Cerebellar nuclear complex (tissue), 1 donor: ENCODE measurements at places on chromosomes 1 and 21.

DNA sequence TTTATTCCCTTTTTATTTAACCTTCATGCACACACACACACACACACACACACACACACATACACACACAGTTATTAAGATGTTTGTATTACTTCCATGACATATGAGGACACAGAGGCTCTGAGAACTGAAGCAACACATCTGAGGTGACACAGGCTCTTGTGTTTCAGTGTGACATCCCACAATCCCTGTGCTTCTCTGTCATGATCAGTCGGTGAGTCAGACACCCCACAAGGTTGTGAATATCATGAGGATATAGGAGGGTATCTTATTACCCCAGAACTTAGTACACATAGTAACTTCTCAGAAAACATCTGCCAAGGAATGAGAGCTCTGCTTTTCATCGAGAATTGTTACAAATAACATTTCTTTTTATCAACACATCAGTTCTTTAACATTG lies 459.3 kb downstream of the PLPP3 start:
- no peak for DNase-seq

DNA sequence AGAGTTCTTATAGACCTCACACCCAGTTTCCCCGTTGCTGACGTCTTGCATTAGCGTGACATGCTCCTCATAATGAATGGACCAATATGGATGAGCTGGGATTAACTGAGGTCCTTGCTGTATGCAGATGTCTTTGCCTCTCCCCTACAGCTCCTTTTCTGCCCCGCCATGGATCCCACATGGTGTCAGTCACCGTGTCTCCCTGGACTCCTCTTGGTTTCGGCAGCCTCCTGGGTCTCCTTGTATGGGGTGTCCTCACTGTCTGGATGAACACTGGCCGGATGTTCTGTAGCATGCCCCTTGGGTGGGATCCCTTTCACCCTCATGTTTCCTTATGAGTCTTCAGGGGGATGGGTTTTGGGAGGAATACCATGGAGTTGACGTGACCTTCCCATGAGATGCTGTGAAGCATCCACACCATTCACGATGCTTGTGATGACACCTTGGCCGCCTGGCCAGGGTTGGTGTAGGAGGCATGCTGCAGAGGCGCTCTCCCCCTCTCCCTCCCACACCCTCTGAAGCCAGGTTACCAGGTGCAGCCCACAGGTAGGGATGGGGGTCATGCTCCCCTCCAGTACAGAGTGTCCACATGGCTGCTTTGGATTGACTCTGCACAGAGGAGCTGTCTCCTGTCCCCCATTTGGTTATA lies 4.4 kb downstream of the GJC2 start:
- no peak for DNase-seq

DNA sequence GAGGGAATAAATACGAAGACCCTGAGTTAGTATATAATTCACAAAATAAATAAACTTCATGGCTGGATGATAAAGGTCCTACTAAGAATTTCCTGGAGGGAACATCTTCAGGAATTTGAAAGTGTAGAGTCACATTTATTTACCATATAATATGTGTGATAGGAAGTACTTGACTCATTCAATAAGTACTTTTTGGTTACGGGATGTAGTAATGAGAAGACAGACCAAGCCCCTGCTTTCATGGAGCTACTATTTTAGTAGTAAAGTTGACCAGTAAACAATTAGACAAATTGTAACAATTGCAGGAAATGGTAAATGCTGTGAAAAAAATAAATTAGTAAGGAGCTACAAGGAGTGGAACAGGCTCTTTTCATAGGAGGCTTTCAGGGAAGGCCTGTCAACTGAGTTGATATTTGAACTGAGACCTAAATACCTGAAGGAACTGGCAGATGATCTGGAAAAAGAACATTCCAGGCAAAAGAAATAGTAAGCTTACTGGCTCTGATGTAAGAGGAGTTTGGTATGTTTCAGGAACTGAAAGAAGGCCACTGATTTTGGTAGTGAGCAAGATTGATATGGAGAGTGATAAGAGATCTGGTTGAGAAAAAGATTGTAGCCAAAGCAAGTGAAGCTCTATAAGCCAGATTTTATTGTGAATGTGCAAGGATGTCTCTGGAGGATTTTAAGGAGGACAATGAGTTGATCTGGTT lies 36.2 kb downstream of the CAMSAP2 start:
- DNase-seq = no peak

DNA sequence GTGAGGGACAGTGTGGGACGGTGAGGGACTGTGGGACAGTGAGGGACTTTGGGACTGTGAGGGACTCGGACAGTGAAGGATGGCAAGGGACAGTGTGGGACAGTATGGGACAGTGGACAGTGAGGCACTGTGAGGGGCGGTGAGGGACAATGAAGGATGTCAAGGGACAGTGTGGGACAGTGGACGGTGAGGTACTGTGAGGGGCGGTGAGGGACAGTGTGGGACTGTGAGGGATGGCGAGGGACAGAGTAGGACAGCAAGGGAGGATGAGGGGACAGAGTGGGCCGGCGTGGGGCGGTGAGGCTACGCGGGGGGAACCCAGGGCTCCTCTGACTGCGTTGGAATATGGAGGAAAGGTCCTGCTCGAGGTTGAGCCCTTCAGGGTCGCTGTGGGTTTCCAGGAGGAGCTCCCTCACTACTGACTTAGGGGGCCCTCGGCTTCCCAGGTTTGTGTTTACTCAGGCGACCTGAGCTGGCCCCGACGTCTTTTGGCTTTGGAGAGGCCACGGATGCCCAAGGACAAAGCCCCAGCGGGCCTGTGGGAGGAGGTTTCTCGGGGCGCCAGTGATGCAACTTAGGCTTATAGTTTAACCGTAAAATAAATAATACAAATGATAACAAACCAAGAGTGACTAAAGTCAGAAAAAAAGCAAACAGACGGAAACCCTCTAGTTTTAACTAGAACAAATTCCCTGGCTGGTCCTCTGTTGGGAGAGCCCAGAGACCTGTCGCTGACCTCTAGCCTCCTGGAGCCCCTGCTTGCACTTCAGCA lies 1.1 kb upstream of the ERRFI1 start:
- no peak for DNase-seq

- no peak for DNase-seq
Measured at GRCh38 chr1:94693029-94693428, 127.1 kb upstream of the SLC44A3 start.

- no peak for DNase-seq
Measured at GRCh38 chr1:43304314-43304681, 3.5 kb downstream of the TIE1 start.
